ENCODE measurements at places on chromosomes 7 and 10.

- DNase-seq, result no peak
Measured at GRCh38 chr7:155794196-155794595, 18.1 kb downstream of the SHH start.

DNA sequence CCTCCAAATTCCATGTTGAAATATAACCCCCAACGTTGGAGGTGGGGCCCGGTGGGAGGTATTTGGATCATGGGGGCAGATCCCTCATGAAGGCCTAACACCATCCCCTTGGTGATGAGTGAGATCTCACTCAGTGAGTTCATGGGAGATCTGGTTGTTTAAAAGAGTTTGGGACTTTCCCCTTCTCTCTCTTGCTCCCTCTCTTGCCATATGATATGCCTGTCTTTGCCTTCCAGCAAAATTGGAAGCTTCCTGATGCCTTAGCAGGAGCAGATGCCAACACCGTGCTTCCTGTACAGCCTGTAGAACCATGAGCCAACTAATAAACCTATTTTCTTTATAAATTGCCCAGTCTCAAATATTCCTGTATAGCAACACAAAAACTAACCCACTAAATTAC lies 55.7 kb upstream of the CDK1 start:
- DNase-seq, result no peak

- no peak for DNase-seq
Measured at GRCh38 chr7:28621369-28621841, 209.1 kb downstream of the CREB5 start.

DNA sequence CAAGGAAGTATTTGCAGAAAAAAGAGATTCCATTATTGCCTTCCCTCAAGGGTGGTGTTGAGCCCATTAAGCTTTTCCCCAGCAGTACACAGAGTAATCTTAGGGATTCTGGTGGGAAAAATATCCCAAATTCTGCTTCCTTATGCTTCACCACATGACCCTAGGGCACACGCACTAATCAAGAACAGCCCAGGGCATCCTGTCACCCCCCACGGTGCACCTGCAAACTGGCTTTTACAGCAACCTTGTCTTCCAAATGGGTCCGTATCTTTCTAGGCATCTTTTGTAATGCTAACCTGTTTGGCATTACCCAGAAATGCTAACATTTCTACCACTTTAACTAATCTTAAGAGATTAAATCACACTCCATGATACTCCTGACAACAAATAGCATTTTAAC lies 926 bp upstream of the C7orf33 start:
- DNase-seq, result no peak

DNA sequence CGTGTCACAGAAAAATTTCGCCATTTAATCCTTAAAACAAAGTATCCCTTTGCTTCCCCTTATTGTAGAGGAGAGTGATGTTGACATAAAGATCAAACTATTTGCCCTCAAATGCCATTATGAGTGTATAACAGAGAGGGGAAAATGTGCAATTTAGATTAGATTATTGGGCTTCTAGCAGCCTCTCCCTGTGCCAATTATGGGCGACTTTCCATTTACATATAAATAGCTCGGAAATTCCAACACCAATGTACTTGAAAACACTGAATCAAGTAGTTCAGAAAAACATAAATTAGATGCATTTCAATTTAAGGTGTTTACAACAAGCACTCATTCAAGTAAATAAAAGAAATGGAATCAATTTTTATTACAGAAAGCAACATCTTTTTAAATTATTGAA lies 64.6 kb upstream of the LRRN3 start:
- DNase-seq, result no peak

DNA sequence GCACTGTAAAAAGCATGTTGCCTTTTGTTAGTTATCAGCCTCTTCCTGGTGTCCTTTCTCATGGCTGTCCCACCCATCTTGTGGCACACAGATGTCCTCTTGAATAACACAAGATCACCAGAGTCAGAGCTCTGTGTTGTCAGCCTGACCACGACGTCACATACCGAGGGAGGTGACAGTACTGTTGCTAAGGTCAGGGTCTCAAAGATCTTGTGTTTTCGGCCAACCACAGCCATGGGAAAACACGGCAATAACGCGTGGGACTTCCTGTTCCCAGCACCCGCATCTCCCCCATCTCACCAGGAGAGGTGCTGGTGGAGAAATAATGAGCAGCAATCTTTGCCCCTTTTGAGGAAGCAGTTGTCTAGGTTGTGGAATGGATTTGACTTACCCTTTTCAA lies 40.4 kb downstream of the NPVF start:
- DNase-seq, result no peak

DNA sequence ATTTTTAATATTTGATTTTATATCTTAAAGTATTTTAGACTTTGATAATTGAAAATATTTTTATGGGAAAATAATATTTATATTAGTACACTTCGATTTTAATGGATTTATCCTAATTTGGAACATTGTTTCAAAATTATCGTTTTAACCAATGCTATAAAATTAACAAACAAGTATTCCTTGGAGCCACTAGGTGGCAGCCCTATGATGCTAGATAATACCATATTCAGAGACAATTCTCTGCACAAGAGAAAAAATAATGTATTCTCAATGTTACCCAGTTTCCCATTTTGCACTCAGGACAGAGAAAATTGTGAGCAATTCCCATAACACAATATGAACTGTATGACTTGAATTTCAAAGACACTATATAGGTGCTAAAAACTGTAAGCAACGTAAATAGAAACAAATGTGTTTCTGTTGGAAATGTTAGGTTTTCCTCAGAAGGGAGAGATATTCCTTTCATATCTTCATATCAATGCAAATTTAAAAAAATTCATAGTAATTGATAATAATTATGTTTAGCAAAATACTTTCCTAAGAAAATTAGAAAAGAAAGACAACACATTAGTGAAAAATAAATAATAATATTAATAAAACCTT lies 237.8 kb downstream of the SEMA3E start:
- DNase-seq, result peak; percentile 11

DNA sequence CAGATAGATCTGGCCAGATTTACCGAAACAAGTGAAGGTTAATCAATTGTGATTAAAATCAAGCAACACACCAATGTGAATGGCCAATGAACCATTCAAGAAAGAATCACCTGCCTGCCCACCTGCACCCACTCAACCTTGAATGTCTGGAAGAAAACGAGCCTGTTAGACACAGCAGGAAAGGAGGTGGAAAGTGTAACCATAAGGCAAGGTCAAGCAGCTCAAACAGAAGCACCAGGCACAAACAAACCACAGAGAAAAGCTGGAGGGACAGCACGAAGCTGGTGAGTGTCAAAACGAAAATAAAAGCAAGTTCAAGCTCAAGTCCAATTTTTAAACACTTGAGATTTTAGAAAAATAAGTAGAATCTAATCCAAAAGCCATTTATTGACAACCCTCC lies 64.9 kb downstream of the STEAP1B start:
- DNase-seq, result no peak

Measured in activated CD4-positive, alpha-beta T cell treated with anti-CD3 and anti-CD28 coated beads, Interleukin-2, Interleukin-6, amounts not matched to agents 100 ng/mL and 50 ng/mL, durations not matched to agents 16 hours and 8 hours (primary cell).